ENCODE measurements at places on chromosomes 1 and 21.

- no peak for DNase-seq
Observed at GRCh38 chr21:17819877-17820229, 697 bp upstream of the C21orf91 start.

DNA sequence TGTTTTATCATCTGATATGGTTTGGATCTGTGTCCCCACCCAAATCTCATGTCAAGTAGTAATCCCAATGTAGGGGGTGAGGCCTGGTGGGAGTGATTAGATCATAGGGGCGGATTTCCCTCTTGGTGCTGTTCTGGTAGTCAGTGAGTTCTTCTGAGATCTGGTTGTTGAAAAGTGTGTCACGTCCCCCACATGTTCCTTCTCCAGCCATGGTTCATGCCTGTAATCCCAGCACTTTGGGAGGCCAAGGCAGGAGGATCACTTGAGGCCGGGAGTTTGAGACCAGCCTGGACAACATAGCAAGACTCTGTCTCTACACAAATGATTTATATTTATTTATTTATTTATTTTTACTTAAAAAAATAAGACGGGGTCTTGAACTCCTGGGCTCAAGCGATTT is 30.8 kb upstream of the EDARADD start:
- DNase-seq: no peak

- DNase-seq: no peak
Observed at GRCh38 chr1:229409616-229410369, 24.1 kb downstream of the ACTA1 start.

DNA sequence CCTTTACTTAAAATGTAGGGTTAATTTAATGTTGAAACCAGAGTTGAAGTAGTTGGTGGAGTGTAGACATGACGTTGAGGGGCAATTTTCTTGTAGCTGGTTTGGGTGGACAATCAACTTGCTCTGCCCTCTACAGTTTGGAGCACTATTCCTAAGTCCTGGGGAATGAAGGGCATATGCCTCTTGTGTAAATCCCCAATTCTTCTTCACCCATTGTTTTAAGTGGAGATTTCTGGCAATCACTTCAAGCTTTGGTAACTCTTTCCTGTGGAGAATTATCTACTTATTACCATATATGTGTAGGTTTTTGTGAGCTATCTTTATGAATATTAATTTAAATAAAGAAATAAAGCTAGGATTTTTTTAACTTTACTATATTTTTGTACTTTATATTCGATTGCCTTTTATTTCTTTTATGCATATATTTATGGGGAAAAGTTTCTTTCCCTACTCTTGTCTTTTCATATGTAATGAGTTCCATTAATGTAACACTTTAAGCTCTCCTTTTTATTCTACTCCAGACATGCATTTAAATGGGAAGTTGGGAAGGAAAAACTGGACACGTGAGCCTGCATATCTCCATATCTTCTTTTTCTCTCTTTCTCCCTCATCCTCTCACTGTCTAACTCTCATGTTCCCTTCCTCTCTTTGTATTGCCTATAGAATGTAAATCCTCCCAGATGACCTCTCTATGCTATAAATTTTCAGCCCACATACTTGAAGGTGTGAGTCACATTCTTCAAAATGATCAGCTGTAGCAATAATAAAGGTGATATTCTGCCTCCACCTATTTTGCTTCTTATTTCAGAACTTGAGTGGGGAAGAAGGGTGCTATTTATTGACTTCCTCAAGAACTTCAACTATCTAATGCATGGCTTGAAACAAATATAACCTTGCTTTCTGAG is 276.7 kb downstream of the PTPRC start:
- no peak for DNase-seq

- DNase-seq: no peak
Observed at GRCh38 chr1:16628361-16629111, 15.2 kb upstream of the NBPF1 start.

GRCh38 chr1:166840309-166841274 is 1.3 kb downstream of the POGK start:
- no peak for DNase-seq

Measured in activated T-cell treated with anti-CD3 and anti-CD28 coated beads for 48 hours (primary cell).